ENCODE measurements at places on chromosomes 12 and 14. TPM values are rescaled to one million over a fixed set of nuclear protein-coding genes. Genes with fewer than 3 reads are reported as not detected.

DDX47 gene
- total RNA-seq = 42.9 TPM

HSPB8 gene
- 423 TPM for total RNA-seq

OR4E1 gene
- not detected for total RNA-seq

NPAS3 gene
- 3.2 TPM for total RNA-seq

C1QL4 gene
- total RNA-seq = not detected

AP1G2 gene
- total RNA-seq = 23.1 TPM

FAM222A gene
- 3.3 TPM for total RNA-seq

TMEM132D gene
- total RNA-seq = not detected

KLRF2 gene
- total RNA-seq = not detected

ZCRB1 gene
- total RNA-seq = 38.4 TPM

DNA sequence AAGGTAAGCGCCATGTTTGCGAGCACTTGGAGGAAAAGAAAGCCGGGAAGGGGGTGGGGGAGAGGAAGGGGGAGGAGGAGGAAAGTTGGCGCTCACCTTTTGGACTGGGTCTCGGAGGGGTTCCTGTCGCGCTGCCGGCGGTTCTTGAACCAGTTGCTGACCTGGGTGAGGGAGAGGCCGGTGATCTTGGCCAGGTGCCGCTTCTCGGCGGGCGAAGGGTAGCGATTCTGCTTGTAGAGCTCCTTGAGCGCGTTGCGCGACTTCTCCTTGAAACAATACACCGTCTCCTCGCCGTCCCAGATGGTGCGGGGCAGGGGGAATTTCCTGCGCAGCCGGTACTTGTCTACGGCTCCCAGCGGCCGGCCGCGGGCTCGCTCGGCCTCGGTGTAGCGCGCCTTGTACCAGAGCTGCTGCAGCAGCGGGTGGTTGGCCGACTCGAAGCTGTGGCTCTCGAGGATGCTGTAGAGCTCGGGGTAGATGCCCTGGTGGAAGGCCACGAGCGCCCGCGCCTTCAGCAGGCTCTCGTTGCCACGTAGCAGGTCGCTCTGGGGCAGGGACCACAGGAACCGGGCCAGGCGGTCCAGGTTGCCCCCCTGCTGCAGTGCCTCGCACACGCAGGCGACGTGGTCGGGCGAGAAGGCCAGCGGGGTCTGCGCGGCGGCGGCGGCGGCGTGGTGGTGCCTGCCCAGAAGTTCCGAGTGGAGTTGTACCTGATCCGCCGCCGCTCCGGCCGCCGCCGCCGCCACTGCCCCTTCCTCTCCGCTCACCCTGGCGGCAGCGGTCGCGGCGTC lies 840 bp downstream of the SIX4 start:
- DNase-seq = peak; percentile 70

DNA sequence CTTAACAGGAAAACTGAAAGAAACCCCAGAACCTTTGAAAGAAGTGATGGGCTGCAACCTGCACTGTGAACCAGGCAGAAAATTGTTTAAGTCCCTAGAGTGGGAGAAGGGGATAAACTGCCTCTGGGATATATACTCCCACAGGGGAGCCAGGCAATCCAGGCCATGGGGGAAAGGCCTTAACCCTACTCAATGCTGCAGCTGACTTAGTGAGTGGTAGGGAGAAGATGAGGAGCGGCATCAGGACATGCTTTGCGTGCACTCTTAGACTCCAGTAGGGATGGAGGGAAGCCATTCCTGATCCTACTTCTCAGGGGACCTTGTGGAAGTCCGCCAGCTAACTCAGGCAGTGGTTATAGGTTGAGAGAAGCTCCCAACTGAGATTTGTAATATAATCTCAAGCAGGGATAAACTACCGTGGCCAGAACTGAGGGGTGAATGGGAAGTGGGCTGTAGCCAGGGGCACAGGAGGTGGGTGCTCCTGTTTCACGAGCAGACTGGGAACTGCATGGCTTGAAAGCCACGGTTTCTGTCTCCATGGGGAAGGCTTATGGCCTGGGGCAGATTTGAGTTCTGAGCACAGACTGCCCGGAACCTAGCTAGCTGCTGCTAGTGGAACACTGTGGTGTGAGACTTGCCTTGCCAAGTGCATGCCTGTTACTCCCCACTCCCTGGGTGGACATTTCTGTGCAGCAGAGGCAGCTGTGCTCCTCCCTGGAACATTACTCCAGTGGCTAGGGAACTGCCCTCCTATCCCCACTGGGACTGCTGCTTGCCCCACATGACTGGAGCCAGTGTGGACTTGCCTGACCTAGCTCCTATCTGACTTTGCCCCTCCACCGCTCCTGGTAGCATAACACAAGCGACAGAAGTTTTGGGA lies 119.2 kb upstream of the SCAF11 start:
- DNase-seq = no peak

GRCh38 chr12:95218150-95219133 lies 835 bp downstream of the VEZT start:
- DNase-seq = peak; percentile 92

DNA sequence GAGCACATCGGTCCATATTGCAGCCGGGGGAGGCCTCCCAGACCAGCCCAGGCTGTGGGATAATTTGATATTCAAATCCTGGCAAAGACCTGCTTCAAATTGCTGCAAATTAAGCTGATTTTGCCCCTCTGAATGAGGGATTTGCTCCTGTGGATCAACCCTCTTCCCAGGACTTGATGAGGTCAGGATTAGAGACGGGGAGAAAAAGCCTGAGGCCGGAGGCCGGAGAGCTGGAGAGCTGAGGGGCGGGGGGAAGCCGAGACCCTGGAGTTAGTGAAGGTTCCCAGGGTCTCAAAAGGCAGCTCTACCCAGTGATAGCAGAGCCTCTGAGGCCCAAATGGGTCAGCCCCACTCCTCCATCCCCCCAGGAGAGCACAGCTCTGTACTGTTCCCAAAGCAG lies 17.5 kb upstream of the VSX2 start:
- no peak for DNase-seq

DNA sequence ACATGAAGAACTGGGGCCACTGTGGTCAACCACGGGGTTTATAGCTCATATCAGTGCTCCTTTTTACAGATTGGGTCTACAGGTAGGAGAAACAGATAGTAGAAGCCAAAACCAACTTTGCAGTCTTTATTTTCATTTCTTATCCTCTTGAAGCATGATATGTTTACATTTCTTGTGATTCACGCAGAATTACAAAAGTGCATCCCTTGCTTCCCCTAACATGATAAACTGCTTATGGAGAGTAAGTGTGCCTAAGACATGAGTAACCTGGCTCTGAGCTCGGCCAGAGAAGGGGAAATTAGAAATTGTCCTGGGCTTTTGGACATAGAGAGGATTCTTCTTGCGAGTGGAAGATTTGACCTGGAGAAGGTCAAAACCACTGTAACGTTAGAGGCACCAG lies 18.4 kb downstream of the PWP1 start:
- no peak for DNase-seq

GRCh38 chr14:68979722-68980451 lies 785 bp upstream of the ACTN1 start:
- DNase-seq = peak; percentile 87

DNA sequence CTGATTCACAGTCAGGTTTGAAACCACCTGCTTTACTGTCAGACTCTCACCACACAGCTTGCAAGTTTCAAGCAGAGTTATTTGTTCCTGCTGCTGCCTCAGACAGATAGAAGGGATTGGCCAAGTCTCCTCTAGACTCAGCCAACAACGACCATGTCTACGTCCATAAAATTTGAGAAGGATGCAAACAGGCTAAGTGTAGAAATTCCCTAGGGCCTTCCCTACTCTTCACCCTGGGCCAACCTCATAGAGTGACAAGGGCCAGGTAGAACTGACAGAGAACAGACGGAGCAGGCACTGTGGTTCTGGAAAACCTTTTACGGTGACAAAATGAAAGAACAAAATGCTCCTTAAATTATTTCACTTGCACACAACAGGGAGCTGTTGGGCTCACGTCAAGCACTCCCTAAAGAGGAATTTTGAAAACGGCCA lies 39.5 kb downstream of the CLIP1 start:
- DNase-seq = peak; percentile 87

DNA sequence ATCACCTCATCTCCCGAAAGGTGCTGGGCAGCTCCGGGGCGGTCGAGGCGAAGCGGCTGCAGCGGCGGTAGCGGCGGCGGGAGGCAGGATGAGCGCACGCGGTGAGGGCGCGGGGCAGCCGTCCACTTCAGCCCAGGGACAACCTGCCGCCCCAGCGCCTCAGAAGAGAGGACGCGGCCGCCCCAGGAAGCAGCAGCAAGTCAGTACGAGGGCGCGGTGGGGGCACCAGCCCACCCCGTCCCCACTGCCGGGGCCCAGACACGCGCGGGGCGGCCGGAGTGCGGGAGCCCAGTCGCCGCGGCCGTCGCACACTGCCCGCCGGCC lies 862 bp downstream of the HMGA2 start:
- DNase-seq = no peak

GRCh38 chr12:114746297-114747011 lies 62.5 kb upstream of the TBX3 start:
- no peak for DNase-seq

DNA sequence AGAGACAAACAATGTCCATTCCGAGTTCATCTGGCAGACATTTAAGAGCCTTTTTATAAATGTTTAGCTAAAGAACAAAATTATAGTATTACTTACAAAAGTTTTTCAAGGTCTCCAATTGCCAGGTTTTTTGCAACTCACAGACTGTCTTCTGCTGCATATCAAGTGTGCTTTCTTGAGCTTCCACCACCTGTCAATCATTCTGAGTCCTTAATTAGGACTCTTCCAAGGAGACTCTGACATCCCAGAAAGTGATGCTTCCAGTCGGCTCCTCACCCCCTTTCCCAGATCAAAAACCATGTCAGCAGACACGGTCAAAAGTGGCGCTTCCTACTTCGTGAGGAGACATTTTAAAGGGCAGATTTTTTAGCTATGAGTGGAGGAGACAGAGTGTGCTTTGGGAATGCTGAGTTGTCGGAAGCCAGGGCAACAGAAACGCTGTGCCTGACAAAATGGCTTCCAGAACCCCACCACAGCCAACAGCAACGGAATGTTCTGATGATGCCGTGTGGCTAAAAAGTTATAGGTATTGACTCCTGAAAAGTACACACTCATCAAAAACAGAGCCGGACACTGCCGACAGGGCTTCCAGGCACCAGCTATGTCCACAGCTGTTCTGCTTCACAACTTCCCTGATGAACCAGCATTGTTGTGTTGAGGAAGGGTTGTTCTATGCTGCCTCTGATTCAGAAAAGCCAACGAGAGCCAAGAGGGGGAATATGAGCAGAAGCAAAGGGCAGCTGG lies 116.1 kb upstream of the SLC35F4 start:
- DNase-seq = no peak

- DNase-seq = no peak
Measured at GRCh38 chr12:116878567-116879508, 2.4 kb downstream of the HRK start.

- DNase-seq = no peak
Measured at GRCh38 chr12:121921066-121921465, 2.7 kb downstream of the CFAP251 start.

- no peak for DNase-seq
Measured at GRCh38 chr12:54683398-54683797, 35.2 kb upstream of the DCD start.

DNA sequence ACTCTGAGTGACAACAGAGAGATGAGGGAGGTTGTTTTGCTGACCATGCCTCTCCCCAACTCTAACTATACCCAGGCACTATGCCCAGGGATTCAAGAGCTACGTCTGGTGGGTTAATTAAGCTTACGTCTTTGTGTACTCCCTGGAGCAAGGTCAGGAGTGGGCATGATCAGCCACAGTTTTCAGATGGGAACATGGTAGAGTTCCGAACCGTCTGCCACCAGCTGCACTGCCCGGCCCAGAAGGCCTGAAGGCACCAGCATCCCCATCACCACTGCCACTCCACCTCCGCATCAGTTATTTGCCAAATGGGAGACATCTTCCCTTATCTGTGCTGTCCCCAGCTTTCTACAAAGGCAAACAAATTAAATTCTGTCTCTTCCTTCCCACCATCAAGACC lies 11.1 kb upstream of the GPX2 start:
- peak; percentile 42 for DNase-seq

GRCh38 chr14:54565785-54566409 lies 1.0 kb upstream of the SAMD4A start:
- DNase-seq = peak; percentile 99

GRCh38 chr14:28773176-28773575 lies 6.6 kb downstream of the FOXG1 start:
- DNase-seq = no peak

DNA sequence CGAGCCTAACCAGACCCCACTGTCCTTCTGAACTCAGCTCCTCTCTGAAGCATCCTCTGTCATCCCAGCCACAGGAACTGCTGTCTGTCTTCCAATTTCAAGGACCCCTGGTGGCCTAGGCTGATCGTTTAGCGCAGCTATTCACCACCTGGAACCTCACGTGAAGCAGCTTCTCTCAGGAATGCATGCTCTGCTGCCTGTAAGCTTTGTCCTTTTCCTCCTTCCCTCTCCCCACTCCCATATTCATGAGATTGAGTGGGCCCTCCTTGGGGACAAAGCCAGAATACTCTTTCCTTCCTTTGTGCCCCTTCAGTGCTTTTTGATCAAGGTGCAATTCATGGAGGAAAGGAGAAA lies 17.2 kb downstream of the DPF3 start:
- no peak for DNase-seq

- no peak for DNase-seq
Measured at GRCh38 chr14:63499701-63500250, 43.4 kb downstream of the PPP2R5E start.

DNA sequence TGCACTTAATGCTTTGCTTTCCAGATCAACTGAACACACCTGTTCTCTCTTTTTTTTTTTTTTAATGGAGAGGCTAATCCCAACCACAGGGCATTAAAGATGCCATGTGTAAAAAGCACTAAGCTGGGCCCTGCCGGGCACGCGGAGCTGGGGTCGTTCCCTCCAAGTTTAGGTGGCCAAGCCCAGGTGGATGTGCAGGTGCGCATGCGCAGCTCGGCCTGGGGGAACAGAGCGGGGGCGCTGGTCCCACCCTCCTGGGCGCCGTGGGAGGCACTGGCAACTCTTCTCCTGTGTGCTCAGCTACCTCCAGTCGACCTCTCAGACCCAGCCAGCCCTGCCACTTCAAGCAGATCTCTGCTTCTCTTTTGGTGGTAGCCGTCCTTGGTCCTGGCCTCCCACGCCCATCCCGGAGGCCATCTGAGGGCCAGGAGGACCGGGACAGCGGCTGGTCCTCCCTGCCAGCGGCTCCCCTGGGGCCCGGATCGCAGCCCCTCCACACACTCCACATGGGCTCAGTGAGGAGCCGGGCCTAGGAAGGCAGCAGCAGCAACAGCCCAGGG lies 679.3 kb downstream of the BCL11B start:
- no peak for DNase-seq

GRCh38 chr12:129771238-129771637 lies 132.6 kb downstream of the TMEM132D start:
- no peak for DNase-seq

- DNase-seq = no peak
Measured at GRCh38 chr14:50067723-50068495, 48.5 kb downstream of the VCPKMT start.

- no peak for DNase-seq
Measured at GRCh38 chr12:46438719-46439319, 66.2 kb upstream of the SLC38A2 start.

- no peak for DNase-seq
Measured at GRCh38 chr14:69763761-69764510, 3.0 kb upstream of the SRSF5 start.

- no peak for DNase-seq
Measured at GRCh38 chr12:43480591-43480990, 71.4 kb downstream of the ADAMTS20 start.

Data from sigmoid colon (tissue), 7 donors.